MG63 (cell line): ENCODE measurements at places on chromosomes 7 and 10. TPM values are rescaled to one million over a fixed set of nuclear protein-coding genes. Genes with fewer than 3 reads are reported as not detected.

DRGX gene
- total RNA-seq: 0.07 and 0.10 TPM in 2 replicates

VPS37D gene
- total RNA-seq: 1.4 and 2.6 TPM in 2 replicates

SPDYE6 gene
- not detected in 2 replicates for total RNA-seq

TRIM74 gene
- total RNA-seq: not detected in 2 replicates

MAPK8 gene
- total RNA-seq: 47.2 and 101 TPM in 2 replicates

ANKRD30A gene
- total RNA-seq: not detected in 2 replicates

CNPY4 gene
- total RNA-seq: 11.4 and 26.6 TPM in 2 replicates

FKBP9 gene
- 170 TPM in 2 replicates for total RNA-seq

TUBAL3 gene
- not detected in 2 replicates for total RNA-seq

NKX6-2 gene
- total RNA-seq: not detected in 2 replicates

ZRANB1 gene
- total RNA-seq: 20.9 and 24.4 TPM in 2 replicates

MLXIPL gene
- not detected in 2 replicates for total RNA-seq

SPDYE16 gene
- total RNA-seq: not detected in 2 replicates

LIPJ gene
- total RNA-seq: not detected in 2 replicates

FZD8 gene
- total RNA-seq: 0.74 and 3.0 TPM in 2 replicates

GRCh38 chr10:124508070-124508667, 46.5 kb downstream of the LHPP start:
- no peak for DNase-seq

GRCh38 chr10:3222068-3222467, 49.5 kb upstream of the PITRM1 start:
- DNase-seq: no peak

GRCh38 chr10:30559180-30559579, 70.4 kb downstream of the LYZL2 start:
- no peak for DNase-seq

DNA sequence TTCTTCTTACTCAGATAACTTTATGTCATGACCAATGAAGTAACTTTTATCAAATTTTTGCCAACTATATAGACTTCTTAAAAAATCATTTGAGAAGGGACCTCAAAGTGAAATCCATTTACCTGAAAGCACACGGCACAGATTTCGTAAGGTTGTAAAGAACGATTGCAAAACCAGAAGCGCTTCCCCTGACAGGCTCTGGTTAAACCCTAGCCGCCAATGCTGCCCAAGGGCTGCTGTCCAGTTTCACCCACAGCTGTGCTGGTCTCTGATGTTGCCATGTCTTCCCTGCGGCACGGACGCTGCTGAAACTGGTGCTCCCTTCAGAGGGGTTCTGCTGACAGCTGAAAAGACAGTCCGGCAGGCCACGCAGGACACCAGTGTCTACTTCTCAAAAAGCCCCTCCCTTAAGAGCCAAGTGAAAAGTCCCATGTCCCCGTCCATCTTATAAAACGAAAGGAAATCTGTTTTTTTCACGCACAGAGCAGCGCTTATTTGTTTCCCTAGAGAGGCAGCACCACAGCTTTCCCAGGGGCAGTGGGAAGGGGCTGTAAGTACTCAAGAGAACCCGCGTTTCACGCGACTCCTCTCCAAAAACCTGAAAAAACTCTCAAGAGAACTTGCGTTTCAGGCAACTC, 32.5 kb downstream of the GNA12 start:
- DNase-seq: peak; percentile 60

- DNase-seq: peak; percentile 63
Observed at GRCh38 chr10:79116801-79117723, 48.3 kb downstream of the ZMIZ1 start.

DNA sequence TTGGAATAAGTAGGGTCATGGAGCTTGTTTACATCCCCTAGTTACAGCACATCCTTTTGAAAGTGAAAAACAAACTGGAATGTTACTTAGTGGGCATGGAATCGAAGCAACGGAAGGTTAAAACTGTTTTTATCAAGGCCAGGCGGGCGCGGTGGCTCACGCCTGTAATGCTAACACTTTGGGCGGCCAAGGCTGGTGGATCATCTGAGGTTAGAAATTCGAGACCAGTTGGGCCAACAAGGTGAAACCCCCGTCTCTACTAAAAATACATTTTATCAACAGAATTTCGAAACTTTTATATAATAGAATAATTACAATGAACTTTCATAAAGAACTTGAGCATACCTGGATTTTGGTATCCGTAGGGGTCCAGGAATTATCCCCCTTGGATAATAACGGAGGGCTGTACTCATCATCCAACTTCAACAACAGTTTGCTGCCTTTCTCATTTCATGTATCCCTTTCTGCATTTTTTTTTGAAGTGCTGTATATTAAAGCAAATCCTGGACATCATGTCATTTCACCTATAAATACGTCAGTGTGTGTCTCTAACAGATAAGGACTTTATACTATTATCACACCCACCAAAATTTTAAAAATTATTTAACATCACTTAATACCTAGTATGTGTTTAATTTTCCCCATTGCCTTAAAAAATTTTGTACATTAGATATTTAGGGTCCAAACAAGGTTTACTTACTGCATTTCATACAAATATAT, 1.3 kb upstream of the TMED4 start:
- no peak for DNase-seq

GRCh38 chr7:18496341-18496700, 772 bp downstream of the HDAC9 start:
- DNase-seq: no peak

DNA sequence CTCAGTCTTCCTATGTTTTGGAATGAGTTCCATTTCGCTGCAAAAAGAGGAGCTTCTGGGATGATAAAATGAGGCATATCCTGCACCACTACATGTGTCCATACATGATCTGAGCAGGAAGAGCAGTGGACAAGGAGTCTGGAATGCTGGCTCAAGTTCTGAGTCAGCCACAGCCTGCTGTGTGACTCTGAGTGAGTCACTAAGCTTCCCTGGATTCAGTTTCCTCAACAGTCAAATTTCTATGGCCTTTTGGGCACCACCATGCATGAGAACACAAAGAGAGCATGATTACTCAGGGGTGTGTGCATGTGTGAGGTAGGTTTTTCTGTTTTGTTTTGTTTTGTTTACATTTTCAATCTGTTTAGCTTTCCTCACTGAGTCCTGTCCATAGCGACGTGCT, 254.6 kb downstream of the ANKRD30A start:
- DNase-seq: peak; percentile 84

- peak; percentile 91 for DNase-seq
Observed at GRCh38 chr7:131244259-131244852, 83.3 kb upstream of the MKLN1 start.

- DNase-seq: no peak
Observed at GRCh38 chr7:101166909-101167644, 1.7 kb upstream of the VGF start.

- no peak for DNase-seq
Observed at GRCh38 chr7:112448891-112449290, 1.4 kb upstream of the IFRD1 start.

- no peak for DNase-seq
Observed at GRCh38 chr7:92461027-92462003, 14.0 kb downstream of the GATAD1 start.

DNA sequence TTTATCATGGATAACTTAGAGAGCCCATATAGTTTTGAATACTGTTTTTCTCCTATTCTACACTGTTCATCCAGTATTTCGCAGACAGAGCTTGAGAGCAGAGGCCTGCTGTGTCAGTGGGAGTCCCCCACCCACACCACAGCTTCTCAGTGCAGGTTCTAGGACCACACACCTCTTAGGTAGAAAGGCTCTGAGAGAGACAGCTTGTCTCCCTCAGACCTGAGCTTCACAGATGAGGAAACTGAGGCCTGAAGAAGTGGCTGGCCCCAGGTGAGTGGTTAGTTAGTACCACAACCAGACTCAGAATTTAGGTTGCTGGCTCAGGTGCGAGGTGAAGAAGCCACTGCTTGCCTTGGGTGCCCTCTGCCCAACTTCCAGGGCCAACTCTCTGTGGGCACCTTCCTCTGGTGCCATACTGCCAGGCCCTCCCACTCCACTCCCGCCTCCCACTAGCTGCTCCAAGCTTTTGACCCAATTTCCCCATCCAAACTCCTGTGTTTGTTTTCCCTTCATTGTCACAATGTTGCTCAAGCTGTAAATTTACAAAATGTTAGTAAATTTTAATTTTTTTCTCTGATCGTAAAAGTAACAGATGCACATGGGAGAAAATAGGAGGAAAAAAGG, 7.6 kb upstream of the HILPDA start:
- no peak for DNase-seq

GRCh38 chr7:154540596-154540995, 462.3 kb downstream of the PAXIP1 start:
- DNase-seq: no peak

GRCh38 chr10:59464483-59464882, 102.1 kb upstream of the FAM13C start:
- no peak for DNase-seq

GRCh38 chr7:132738254-132738653, 162.0 kb upstream of the PLXNA4 start:
- DNase-seq: peak; percentile 73

- no peak for DNase-seq
Observed at GRCh38 chr7:50333221-50333651, 28.7 kb downstream of the IKZF1 start.

- no peak for DNase-seq
Observed at GRCh38 chr7:124399941-124400340, 365.7 kb downstream of the GPR37 start.

DNA sequence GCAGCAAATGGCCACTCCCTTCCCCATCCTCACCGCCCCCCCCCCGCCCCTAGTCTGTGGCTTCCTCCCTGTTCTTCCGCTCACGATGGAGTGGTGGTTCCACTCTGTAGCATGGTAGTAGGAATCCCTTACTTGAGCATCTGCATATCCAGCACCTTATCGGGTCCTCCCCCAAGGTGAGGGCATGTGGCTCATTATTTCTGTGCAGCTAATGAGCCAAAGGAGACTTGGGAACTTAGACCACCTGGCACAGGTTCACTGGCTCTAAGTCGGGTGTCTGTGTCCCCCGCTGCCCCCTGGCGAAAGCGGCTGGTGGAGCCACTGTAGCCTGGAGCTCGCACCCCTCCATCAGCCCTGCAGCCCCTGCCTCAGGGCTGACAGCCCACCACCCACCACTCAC, 22.8 kb upstream of the GPR26 start:
- DNase-seq: no peak

- no peak for DNase-seq
Observed at GRCh38 chr10:50349554-50349953, 98.2 kb upstream of the ASAH2 start.

GRCh38 chr7:66007232-66007631, 25.2 kb upstream of the GUSB start:
- no peak for DNase-seq

DNA sequence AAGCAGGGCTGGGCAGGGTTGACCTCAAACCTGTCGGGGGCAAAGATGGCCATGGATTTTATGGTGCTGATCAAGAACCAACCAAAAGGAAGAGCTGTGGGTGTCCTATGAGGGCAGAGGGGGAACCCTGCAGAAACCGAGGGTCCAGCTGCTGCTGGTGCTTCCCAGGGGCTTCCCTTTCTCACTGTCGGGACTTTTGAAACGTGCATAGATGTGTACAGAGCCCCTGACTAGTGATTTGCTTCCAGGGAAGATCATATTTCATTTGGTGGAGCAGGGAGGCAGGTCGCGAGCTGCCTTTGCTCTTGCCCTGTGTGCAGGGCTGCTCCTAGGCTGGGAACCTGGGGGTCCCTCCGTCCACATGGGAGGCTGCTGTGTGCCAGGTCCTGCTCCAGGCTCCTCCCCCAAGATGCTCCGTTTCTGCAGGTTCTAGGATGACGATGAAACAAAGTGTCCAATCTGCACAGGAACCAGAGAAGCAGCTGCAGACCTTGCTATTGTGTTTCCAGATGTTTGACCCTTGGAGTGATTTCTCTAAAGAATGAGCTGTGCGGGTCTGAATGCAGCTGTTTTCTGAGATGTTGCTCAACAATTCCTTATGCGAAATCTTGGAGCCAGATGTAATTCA, 9.4 kb upstream of the INPP5A start:
- DNase-seq: no peak

DNA sequence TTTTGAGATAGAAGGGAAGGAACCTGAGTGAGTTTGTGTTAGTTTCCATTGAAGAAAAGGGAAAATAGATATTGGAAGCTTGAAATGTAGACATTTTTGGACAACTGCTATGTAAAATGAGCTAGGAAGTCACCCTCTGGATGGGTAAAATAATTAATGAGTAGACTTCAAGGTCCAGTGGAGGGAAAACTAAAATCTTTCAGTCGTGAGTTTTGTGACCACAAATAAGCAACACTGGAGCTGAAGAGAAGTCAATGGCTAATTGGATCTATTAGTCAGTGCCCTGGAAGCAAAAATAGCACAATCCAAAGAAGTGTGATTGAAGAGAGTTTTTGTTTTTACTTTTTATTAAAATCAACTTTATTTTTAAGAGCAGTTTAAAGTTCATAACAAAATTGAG, 123.4 kb downstream of the MYO3A start:
- no peak for DNase-seq

DNA sequence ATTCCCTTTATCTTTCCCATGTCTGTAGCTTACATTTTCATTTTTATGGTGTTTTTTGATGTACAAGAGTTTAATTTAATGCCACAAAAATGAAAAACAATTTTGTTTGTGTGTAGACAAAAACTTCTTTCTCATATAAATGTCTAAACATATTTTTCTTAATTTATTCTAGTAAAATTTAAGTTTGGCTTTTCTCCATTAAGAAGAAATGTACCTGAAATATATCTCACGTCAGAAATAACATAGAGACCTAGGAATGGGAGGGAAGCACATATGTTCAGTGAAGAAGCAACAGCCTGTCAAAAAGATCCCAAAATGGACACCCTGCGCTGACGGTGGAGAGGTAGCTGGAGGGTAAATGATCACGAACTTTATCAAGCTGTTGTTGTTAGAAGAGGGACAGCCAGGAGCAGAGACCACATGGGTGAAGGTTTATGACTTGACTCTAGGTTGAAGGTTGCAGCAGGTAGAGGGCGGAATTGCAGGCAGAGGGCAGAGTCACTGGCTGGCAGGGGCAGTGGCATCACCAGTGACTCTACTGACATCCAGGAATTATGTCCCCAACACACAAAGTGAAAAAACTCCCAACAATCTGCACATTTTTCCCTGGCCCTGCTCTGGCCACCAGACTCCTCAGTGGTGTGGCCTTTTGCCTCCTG, 225.9 kb upstream of the PRSS58 start:
- DNase-seq: no peak
